ENCODE measurements at places on chromosomes 16 and 17. TPM values are rescaled to one million over a fixed set of nuclear protein-coding genes. Genes with fewer than 3 reads are reported as not detected.

- peak; percentile 77 for DNase-seq
Measured at GRCh38 chr16:71723537-71724319, 773 bp downstream of the PHLPP2 start.

- DNase-seq = no peak
Measured at GRCh38 chr16:2058420-2058819, 10.6 kb downstream of the TSC2 start.

- no peak for DNase-seq
Measured at GRCh38 chr17:39104046-39104445, 47.4 kb downstream of the PLXDC1 start.

GRCh38 chr16:17238285-17239028 lies 232.3 kb downstream of the XYLT1 start:
- no peak for DNase-seq

DNA sequence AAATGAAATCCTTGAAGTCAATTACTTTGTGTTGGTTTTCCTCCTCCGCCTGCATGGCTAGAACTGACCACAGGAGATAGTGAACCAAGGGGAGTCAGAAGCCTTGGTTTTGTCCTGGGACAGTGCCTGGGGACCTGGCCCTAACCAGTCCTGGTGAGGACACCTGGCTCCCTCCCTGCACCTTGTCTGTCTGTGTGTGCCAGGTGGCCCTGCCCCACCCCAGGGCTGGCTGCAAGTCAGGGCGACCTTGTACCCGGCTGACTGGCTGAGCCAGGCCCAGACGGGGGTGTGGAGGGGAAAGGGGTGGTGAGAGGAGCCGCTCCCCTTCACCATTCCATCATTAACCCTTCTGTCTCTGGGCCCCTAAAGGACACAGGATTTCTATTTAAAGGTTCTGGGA lies 3.4 kb downstream of the RAPGEFL1 start:
- DNase-seq = no peak

DNA sequence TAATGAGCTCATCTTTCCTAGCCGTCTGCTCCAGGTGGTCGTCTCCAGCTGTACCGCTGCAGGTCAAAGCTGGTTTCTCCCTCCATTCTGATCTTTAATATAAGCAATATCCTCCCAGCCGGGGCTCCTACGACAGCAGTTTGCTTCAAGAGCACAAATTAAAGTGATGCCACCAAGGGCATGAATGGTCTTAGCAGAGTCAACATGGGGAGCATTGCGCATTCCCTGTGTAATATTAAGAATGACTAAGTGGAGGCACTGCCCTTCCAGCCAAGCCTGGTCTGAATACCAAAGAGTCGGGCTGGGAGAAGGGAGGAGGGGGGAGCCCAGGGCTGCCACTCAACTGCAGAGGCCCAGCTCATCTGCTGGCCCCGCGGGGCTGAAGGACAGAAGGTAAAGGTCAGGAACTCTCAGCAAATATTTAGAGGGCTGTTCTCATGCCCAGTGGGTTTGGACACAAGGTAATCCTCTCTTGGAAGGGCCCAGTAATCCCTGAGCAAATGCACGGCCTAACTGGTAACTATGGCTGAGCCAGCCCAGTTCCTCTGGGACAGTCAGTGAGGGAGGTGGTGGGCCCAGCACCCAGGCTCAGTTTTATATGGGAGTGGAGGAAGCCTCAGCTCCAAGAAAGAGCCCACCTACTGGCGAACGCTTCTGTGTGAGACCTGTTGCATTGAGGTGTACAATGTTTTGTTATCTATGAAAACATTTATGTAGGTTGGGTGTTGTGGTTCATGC lies 121.2 kb downstream of the IRX3 start:
- no peak for DNase-seq

GRCh38 chr16:50741225-50741780 lies 583 bp upstream of the CYLD start:
- DNase-seq = peak; percentile 41

GRCh38 chr17:28324267-28324745 lies 5.3 kb downstream of the TMEM97 start:
- DNase-seq = no peak

DNA sequence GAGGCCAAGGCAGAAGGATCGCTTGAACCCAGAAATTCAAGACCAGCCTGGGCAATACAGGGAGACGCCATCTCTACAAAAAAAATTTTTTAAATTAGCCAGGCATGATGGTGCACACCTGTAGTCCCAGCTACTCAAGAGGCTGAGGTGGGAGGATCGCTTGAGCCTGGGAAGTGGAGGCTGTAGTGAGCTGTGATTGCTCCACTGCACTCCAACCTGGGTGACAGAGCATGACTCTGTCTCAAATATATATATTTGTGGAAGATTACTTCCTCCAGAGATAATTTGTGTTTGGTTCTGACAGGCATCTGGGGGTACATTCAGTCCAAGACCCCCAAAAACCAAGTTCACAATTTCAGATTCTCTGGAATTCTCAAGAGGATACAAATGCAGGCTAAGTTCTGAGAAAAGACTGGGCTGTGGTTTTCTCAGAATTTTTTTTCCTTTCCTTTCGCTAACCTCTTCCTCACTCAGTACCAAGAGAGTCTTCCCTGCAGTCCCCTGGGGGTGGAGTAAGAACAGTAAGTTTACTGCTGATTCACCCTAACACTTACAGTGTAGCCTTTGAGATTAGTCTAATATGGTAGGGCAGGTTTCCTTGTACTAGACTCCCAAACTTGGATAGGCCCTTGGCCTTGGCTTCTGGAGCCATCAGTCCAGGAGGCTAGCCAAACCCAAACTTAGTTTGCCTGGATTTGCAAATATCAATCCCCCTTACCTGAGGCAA lies 15.1 kb downstream of the GSDMB start:
- DNase-seq = no peak

DNA sequence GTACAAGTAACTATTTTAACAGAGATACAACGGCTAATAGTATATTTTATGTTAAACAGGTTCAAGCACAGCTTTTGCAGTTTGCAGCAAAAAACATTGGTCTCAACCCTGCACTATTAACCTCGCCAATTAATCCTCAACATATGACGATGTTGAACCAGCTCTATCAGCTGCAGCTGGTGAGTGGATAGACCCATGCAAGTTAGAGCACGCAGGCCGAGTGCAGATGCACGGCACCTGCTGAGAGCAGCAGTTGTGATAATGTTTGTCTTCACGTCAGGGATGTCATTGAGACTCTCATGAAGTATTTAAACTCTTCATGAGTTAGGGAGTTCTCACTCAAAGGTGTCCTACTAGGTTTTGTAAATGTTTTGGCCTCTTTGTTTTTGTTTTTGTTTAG lies 45.6 kb downstream of the TMC6 start:
- no peak for DNase-seq

Gene RNF43
- total RNA-seq = 4.0 TPM

Gene PIPOX
- 0.91 TPM for total RNA-seq

Gene MARCHF10
- total RNA-seq = not detected

Gene SCNN1G
- total RNA-seq = 0.13 TPM

Gene TBX21
- total RNA-seq = 0.80 TPM

Gene TM4SF5
- not detected for total RNA-seq

Gene C17orf58
- total RNA-seq = 14.2 TPM
